ENCODE measurements at places on chromosomes 4 and X.

GRCh38 chrX:31165241-31166035 is 93.6 kb upstream of the FTHL17 start:
- peak; percentile 31 for DNase-seq

DNA sequence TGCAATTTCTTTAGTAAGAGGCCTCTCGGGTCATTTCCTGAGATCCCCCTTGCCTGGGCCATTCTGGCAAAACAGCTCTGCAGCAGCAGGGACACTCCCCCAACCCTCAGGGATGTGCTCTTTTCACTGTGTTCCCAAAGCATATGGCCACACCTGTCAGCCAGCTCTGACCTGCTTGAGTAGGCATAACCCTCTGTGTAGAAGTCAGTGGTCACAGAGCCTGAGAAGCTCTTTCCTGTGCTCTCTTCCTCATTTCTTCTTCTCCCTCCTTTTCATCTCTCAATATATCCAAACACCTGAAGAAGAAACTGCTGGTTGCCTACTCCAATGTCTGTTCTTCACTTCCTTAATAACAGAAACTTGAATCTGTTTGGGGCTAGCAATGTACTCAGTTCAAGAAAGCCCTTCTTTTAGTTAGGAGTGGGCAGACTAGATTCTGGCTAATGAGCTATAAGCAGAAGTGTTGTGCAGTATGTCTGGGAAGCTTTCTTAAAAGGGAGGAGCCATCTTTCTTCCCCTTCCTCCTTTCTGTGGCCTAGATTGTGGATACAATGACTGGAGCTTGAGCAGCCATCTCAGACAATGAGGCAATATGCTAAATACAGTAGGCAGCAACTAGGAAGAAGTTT is 73.3 kb downstream of the PRPS1 start:
- no peak for DNase-seq

GRCh38 chrX:150253959-150254620 is 109.0 kb upstream of the MAMLD1 start:
- peak; percentile 59 for DNase-seq

- DNase-seq: no peak
These were observed 28.0 kb downstream of the MGAT4D start for GRCh38 chr4:140469791-140470733.

- no peak for DNase-seq
These were observed 79.8 kb downstream of the CLCN5 start for GRCh38 chrX:50002067-50002714.

GRCh38 chr4:161792991-161793390 is 370.8 kb downstream of the FSTL5 start:
- no peak for DNase-seq

DNA sequence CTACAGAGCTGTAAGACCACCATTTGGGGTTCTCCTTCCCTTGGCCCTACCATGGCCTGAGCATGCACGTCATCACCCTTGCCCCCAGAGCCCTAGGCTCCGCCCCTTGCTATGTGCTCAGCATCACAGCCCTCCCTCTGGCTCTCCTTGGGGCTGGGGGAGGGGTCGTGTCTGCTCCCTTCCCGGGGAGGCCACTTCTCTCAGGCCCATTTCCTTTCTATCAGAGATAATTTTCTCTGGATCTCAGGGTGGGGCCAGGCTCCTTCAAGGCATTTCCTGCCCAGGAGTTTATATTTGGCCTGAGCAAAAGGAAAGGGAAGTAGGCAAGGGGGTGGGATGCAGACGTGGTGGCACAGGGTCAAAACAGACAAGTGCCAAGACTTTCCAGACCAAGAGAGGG is 55.9 kb downstream of the STARD8 start:
- no peak for DNase-seq

- no peak for DNase-seq
These were observed 33.8 kb upstream of the FAT4 start for GRCh38 chr4:125280892-125281403.

GRCh38 chrX:87755493-87755892 is 237.9 kb downstream of the KLHL4 start:
- DNase-seq: no peak

DNA sequence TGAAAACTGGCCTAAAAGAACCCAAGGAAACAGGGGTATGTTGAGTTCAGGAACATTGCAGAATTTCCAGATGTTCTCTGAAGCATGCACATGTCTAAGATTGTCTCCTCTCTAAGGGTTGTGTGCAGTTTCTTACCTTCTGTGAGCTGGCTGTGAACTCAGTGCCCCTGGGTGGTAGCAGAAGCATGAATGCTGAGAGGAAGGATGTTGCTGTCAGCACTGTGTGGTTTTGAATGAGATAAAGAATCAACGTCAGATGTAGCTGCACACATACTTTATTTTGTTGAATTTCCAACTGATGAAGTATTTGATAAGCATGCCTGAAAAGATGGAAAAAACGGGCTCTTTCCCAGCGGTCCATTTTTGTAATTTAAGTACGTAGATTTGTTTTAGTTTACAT is 23.8 kb upstream of the CD38 start:
- DNase-seq: peak; percentile 94

DNA sequence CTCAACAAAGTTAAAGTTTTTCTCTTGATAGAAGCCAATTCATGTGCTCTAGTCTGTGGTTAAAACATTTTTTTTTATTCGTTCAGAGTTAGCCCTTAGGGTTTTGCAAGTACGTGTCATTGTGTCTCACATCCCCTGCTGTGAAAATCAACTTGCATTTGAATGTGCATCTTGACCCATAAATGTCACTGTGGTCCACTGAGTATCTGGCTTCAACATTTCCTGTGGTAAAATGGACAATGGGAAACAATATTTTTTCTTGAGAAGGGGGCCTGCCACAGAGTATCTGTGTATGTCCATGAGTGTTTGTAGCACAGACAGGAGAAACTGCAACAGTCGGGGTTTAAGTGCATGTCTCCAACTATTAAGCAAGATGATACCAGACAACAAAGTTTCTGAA is 554.8 kb upstream of the TENM3 start:
- DNase-seq: peak; percentile 65

- DNase-seq: no peak
These were observed 248.6 kb upstream of the VEGFC start for GRCh38 chr4:177041356-177041755.

GRCh38 chr4:64883087-64883807 is 474.0 kb upstream of the TECRL start:
- DNase-seq: no peak

DNA sequence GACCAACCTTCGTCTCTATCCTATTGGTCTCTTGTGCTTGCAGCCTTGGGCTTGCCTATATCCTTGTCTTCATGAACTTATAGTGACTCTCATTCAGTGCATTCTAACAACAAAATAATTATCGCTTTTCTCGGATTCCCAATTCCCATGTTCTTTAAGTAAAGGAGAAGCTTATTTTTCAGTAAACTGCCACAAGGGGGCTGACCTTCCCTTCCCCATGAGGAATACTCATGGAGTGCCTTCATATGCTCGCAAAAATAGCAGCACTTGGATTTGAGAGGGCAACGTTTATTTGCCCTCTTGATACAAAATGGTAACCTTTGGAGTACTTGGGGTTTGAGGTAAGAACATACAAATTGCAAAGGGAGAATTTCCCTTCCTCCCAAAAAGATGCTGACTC is 183.2 kb upstream of the TENT5D start:
- DNase-seq: no peak

DNA sequence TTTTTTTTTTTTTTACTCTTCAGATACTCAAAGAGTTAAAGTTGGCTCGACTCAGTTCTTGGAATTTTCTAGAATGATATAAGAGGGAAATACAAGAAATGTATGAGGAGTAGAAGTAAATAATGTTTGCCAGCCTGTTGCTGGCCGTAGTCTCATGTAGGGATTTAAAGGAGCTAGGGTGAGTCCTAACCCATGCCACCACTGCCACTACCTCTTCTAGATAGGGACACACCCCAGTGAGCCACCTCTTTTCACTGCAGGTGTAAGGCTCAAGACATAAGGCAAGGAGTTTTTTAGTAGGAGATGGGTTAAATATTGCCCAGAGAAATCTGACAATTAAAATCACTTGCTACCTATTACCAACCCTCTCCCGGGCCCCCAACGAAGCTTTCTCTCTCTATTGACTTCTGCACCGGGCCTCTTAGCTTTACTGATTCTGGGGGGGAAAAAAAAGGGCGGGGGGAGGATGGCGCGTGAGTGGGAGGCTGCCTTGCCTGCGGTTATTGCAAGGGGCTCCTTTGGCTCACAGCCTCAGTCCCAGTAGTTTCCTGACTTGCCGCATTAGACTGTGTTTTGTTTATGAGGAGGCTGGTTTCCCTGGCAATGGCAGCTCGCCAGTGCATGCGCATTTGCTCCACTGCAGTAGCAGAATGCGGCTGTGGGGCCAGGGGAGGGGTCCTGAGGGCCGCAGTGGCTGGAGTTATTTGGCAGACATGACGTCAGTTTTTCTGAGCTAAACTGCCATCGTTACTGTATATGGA is 3.0 kb downstream of the LINC00632 start:
- DNase-seq: peak; percentile 42

- no peak for DNase-seq
These were observed 1.3 kb downstream of the BDH2 start for GRCh38 chr4:103098341-103098740.

- peak; percentile 3 for DNase-seq
These were observed 18.7 kb upstream of the ZNF630 start for GRCh38 chrX:48090123-48090522.

GRCh38 chrX:7334253-7334935 is 186.4 kb upstream of the PUDP start:
- DNase-seq: peak; percentile 72
